ENCODE measurements at places on chromosomes 12 and 14. TPM values are rescaled to one million over a fixed set of nuclear protein-coding genes. Genes with fewer than 3 reads are reported as not detected.

VASH1 gene
- total RNA-seq, result 5.6 TPM

DNA sequence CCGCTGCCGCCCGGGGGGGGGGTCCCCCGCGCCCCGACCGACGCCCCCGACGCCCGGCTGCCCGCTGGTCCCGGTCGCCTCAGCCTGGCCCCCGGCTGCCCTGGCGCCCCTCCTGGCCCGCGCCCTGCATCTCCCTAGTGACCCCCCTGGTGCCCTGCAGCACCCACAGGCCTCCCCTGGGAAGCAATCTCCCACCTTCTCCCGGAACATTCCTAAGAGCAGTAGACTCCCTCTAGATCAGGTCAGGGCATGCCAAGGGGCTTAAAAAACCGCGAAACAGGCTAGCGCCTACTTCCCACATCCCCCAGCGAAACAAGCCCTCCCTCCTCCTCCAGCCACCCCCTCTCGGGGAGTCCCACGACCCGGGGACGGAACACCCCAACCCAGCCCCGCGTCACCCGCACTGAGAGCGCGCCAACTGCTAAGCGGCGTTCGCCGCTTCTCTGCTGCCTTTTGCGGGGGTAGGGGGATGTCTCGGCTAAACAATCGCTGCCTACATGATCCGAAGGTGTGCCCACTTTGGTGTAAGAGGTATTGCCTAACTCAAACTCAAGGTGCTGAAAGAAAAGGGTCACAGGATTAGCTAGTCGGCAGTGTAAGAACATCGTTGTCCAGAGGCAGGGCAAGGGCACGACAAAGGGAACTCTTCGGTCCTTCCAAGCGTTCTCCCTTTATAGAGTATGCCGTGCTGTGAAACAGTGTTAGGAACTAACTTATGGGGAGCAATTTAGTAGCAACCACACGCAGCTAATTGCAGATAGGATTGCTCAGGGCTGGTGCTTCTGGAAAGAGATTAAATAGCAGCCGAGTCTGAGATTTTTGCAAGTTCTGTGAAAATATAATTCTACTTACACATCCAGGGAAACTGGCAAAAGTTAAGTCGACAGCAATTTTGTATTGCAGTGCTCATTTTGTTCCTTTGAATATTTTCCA, 619 bp upstream of the NTN4 start:
- H3K27me3 ChIP-seq, result no peaks in the 10 kb centered on the region
- H3K36me3 ChIP-seq, result no peaks in the 10 kb centered on the region

GRCh38 chr12:50928392-50928791, 24.0 kb upstream of the HIGD1C start:
- peaks cover 27% of the 10 kb centered on the region for H3K36me3 ChIP-seq
- H3K27me3 ChIP-seq, result no peaks in the 10 kb centered on the region
- H3K27ac ChIP-seq, result peak overlapping the region; percentile 91
- peak overlapping the region; percentile 87 for H3K4me3 ChIP-seq
- no peak for DNase-seq

DNA sequence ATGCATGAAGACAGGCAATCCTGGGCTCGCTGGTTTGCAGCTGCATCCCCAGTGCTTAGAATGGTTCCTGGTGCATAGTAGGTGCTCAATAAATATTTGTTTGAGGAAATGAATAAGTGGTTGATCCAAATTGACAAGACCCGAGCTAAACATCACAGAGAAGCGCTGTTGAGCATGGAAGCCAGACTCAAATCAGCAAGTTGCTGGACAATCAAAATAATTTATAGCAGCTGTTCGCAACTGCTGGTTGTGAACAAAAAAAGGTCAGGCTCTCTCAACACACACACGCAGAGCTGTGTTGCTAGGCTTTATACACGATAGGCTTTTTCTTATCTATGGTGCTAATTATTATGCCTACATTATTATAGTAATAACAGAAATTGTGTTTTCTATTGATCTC, 190.2 kb downstream of the TBX5 start:
- no peak for DNase-seq
- H3K27me3 ChIP-seq, result peaks cover 54% of the 10 kb centered on the region
- no peaks in the 10 kb centered on the region for H3K36me3 ChIP-seq
- H3K4me3 ChIP-seq, result no peak overlapping the region
- no peak overlapping the region for H3K27ac ChIP-seq

- no peaks in the 10 kb centered on the region for H3K4me1 ChIP-seq
- H3K27ac ChIP-seq, result no peak overlapping the region
- peaks cover 36% of the 10 kb centered on the region for H3K27me3 ChIP-seq
- no peaks in the 10 kb centered on the region for H3K36me3 ChIP-seq
These were observed 210.6 kb downstream of the ADGRD1 start for GRCh38 chr12:131164096-131164872.

DNA sequence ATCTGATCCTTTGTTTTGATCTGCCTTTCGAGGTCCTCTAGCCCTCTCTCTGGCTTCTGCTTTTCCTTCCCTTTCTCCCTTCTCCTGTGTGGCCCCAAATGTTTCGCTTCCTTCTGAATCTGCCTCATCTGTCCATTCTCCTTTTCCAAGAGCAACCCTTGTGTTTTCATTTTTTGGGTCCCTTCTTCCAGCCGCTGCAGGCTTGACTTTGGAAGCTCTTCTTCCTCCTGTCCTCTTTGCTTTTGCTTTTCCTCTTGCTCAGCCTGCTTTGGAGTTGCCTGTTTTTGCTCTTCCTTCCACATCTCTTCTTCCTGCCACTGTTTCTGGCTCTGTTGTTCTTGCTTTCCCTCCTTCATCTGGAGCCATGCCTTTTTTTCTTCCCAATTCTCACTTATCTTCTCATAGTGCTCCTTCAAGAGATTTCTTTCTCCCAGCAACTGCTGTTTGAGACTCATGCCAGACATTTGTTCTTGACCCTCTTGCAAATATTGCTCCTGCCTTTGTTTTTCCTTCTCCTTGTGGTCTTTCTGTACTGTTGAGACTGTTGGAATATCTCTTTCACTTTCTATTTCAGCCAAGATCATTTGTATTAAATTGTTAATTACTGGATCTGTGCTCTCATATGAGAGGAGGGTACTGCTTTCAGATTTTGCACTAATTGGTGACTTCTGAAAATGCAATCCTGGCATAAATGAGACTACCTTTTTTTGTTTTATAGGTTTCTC, 42.4 kb downstream of the FAM186A start:
- peaks cover 10% of the 10 kb centered on the region for H3K4me1 ChIP-seq
- H3K27me3 ChIP-seq, result no peaks in the 10 kb centered on the region
- no peaks in the 10 kb centered on the region for H3K36me3 ChIP-seq

RPL36AL gene
- total RNA-seq, result 269 TPM

GRCh38 chr12:52285172-52285745, 6.1 kb downstream of the KRT81 start:
- H3K4me3 ChIP-seq, result no peak overlapping the region
- no peaks in the 10 kb centered on the region for H3K27me3 ChIP-seq
- no peak for DNase-seq
- no peak overlapping the region for H3K27ac ChIP-seq
- peaks cover 16% of the 10 kb centered on the region for H3K4me1 ChIP-seq
- H3K36me3 ChIP-seq, result no peaks in the 10 kb centered on the region

- no peak overlapping the region for H3K4me3 ChIP-seq
- H3K36me3 ChIP-seq, result no peaks in the 10 kb centered on the region
- peaks cover 2% of the 10 kb centered on the region for H3K4me1 ChIP-seq
- no peak for DNase-seq
- no peak overlapping the region for H3K27ac ChIP-seq
These were observed 174.2 kb downstream of the PPM1H start for GRCh38 chr12:62760779-62761178.

- DNase-seq, result no peak
- no peak overlapping the region for H3K4me3 ChIP-seq
- H3K27me3 ChIP-seq, result no peaks in the 10 kb centered on the region
These were observed 46.1 kb downstream of the TMTC1 start for GRCh38 chr12:29737644-29738043.

- no peaks in the 10 kb centered on the region for H3K4me1 ChIP-seq
- no peak overlapping the region for H3K4me3 ChIP-seq
- H3K27me3 ChIP-seq, result no peaks in the 10 kb centered on the region
- H3K36me3 ChIP-seq, result no peaks in the 10 kb centered on the region
These were observed 272.6 kb downstream of the DAD1 start for GRCh38 chr14:22316473-22316872.

- no peaks in the 10 kb centered on the region for H3K27me3 ChIP-seq
- no peak overlapping the region for H3K4me3 ChIP-seq
- H3K4me1 ChIP-seq, result peaks cover 40% of the 10 kb centered on the region
- H3K36me3 ChIP-seq, result peaks cover 4% of the 10 kb centered on the region
- DNase-seq, result no peak
- peak overlapping the region; percentile 63 for H3K27ac ChIP-seq
These were observed 87.5 kb downstream of the NCOR2 start for GRCh38 chr12:124479680-124480468.

DNA sequence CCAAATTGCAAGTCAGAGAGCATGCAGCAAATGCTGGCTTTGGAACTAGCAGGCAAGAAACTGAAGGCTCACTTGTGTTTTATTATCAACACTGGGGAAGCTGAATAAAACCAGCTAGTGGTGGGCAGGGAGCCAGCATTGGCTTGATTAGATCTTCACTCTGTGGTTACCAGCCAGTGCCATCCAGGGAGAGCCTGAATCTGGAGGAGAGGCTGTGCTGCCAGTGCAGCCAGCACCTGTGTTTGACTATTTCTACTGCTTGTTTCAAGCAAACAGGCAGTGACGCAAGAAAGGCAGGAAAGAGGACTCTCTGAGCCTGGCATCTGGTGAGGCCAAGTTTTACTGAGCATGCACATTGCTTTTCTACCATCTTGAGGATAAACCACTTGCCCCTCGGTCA, 247.0 kb downstream of the PHLDA1 start:
- H3K4me1 ChIP-seq, result peaks cover 9% of the 10 kb centered on the region
- H3K27ac ChIP-seq, result no peak overlapping the region
- H3K4me3 ChIP-seq, result no peak overlapping the region
- no peaks in the 10 kb centered on the region for H3K27me3 ChIP-seq

- no peaks in the 10 kb centered on the region for H3K4me1 ChIP-seq
- no peaks in the 10 kb centered on the region for H3K27me3 ChIP-seq
- DNase-seq, result no peak
- H3K4me3 ChIP-seq, result no peak overlapping the region
These were observed 238.0 kb downstream of the BCL11B start for GRCh38 chr14:99033951-99034350.

DNA sequence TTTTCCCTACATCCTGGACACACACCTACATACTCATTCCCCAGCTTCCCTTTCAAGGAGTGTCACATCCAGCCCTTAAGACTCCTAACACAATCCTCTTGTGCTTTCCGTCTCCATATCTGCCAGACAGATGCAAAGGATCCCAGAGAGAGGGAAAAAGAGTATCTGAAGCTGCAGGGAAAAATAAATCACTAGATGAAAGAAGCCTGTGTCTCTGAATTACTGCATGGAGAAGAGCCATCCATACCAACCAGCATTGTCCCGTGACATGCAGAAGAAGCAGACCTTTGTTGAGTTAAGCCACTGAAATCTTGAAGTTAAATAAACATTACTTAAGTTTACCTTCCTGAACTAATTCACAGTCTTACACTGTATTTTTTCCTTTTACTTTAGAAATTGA, 54.6 kb downstream of the GTF2A1 start:
- H3K36me3 ChIP-seq, result no peaks in the 10 kb centered on the region
- peaks cover 13% of the 10 kb centered on the region for H3K4me1 ChIP-seq
- H3K27ac ChIP-seq, result no peak overlapping the region
- no peaks in the 10 kb centered on the region for H3K27me3 ChIP-seq

BIN2 gene
- total RNA-seq, result 8.3 TPM

GRCh38 chr12:58034311-58034710, 92.9 kb downstream of the ATP23 start:
- peaks cover 6% of the 10 kb centered on the region for H3K4me1 ChIP-seq
- H3K27me3 ChIP-seq, result no peaks in the 10 kb centered on the region
- H3K36me3 ChIP-seq, result no peaks in the 10 kb centered on the region
- no peak overlapping the region for H3K27ac ChIP-seq
- no peak overlapping the region for H3K4me3 ChIP-seq
- DNase-seq, result no peak

KCNA5 gene
- total RNA-seq, result 5.9 TPM

DNA sequence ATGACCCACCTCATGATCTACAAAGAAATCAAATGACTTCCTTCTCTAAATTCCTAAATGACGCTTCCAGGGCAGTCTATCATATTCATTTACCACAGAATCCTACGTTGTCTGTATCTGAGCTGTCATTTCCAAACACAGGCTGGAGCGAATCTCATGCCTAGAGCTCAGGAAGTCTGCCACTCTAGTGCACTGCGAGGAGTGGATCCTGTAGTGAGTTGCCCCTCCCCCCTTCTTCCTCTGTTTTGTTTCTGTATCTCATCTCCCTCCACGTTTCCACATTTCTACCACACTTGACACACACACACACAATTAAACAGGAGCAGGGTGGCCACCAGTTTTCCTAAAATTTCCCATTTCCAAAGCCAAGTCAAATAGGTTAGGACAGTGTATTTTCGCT, 415.4 kb upstream of the PRICKLE1 start:
- H3K27ac ChIP-seq, result no peak overlapping the region
- H3K4me3 ChIP-seq, result no peak overlapping the region
- no peak for DNase-seq
- no peaks in the 10 kb centered on the region for H3K27me3 ChIP-seq

DNA sequence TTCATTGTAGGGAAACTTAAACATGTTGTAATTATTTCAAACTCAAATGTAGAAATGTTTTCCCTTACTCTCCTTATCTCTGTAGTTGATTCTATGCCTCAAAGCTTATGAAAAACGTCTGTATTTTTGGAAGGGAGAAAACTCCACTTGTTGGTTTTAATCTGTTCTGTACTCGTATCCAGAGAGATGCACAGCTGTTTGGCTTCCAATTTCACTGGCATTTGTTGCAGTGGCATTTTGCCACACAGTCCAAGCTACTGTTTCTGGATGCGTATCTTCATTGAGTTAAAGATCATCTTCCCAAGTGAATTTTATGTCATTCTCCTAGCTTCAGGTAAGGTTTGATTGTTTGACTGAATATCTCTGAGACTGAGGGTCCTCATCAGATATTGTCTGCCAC, 481.4 kb downstream of the TRHDE start:
- H3K27me3 ChIP-seq, result no peaks in the 10 kb centered on the region
- no peaks in the 10 kb centered on the region for H3K36me3 ChIP-seq
- no peaks in the 10 kb centered on the region for H3K4me1 ChIP-seq
- no peak overlapping the region for H3K4me3 ChIP-seq
- no peak for DNase-seq

- no peaks in the 10 kb centered on the region for H3K4me1 ChIP-seq
- no peaks in the 10 kb centered on the region for H3K27me3 ChIP-seq
- H3K27ac ChIP-seq, result no peak overlapping the region
- no peak overlapping the region for H3K4me3 ChIP-seq
- no peaks in the 10 kb centered on the region for H3K36me3 ChIP-seq
- DNase-seq, result no peak
These were observed 20.4 kb downstream of the GPR65 start for GRCh38 chr14:88025313-88025712.

All from esophagus muscularis mucosa (tissue), 4 donors.